ENCODE measurements at places on chromosomes 1 and 21. TPM values are rescaled to one million over a fixed set of nuclear protein-coding genes. Genes with fewer than 3 reads are reported as not detected.
A peak's percentile ranks its signal among the peaks of the same experiment; 100 is the strongest.

GRCh38 chr1:108843390-108844137, 13.3 kb downstream of the AKNAD1 start:
- DNase-seq = no peak

DNA sequence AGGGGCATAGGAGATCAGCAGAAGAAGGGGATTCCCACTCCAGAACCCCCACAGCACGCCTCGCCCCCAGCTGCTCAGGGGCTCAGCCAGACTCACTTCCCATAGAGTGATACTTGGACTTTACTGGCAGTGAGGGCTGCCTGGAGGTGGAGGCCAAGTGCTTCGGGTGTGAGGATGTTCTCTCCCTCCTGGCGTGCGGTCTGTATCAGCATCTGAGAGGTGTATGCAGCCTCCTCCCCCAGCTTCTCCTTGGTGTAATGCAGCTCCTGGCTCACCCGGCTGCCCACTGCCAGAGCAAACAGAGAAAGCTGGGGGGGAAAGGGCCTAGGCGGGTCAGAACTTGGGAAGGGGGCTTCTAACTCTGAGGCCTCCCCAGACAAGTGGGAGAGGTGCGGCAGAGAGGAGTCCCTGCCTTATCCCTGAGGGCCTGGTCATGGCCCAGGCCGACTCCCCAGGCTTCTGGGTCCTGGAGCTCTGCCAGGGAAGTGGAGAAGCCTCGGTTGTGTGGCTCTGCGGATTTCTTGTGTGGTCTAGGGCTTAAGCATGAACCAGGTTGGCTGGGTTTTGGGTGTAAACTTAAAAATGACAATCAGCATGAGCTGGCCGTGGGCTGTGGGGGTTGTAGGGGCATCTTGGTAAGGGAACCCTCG, 10.9 kb downstream of the PTCH2 start:
- no peak for DNase-seq

GRCh38 chr1:29272147-29272907, 36.0 kb downstream of the PTPRU start:
- DNase-seq = peak; percentile 41

DNA sequence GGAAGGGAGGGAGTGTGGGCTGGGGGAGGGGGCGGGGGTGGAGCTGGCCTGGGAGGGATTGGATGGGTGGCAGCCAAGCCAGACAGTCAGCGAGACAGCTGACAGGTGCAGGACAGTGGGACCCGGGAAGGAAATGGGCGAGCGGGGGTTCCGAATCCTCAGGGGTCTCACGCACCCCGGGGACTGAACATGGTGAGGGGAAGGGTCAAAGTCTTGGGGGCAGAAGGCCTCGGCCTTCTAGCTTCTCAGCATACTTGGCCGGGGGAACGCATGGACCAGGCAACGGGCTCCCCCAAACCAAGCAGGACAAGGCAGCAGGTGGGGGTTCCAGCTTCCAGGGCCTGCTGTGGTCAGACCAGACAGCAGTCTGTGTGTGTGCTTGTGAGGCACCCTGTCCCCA, 23.1 kb downstream of the CASZ1 start:
- DNase-seq = no peak

- DNase-seq = no peak
Observed at GRCh38 chr1:223653015-223653414, 12.5 kb downstream of the CAPN8 start.

- no peak for DNase-seq
Observed at GRCh38 chr1:244139655-244140054, 88.6 kb downstream of the ZBTB18 start.

DNA sequence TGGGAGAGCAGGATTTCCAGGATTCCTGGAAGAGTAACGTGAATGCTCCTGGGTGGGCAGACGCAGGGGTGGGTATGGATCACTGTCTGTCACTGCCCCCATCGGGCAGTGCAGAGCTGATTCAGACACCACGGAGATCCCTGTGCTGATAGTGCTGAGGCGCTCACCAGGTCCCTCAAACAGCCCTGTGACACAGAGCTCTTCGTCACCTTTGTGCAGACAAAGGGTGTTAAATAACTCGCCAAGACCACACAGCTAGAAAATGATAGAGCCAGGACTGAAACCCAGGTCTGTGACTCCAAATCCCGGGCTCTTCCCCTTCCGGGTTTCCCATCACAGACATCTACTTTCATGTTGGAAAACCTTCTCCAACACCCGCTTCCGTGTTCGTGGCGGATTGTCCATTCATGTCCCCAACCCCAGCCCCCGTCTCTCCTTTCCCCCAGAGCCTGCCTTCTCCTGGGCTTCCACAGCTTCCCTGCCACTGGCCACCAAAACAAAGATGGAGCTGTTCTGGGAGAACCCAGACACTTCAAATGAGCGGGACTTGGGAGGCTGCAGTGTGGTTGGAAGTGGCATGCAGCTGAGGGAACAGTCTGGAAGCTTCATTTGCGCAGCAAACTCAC, 2.6 kb downstream of the EFHD2 start:
- DNase-seq = no peak

DPH2 gene
- 27.8 TPM for total RNA-seq

SLC22A15 gene
- 7.2 TPM for total RNA-seq

ATAD3A gene
- total RNA-seq = 22.0 TPM
